ENCODE measurements at places on chromosomes 3 and 15.

GRCh38 chr3:132088291-132088690 lies 53.5 kb upstream of the CPNE4 start:
- DNase-seq = no peak

GRCh38 chr3:46708401-46709156 lies 7.4 kb downstream of the TMIE start:
- DNase-seq = no peak

- no peak for DNase-seq
Measured at GRCh38 chr3:14366915-14367823, 35.2 kb upstream of the SLC6A6 start.

DNA sequence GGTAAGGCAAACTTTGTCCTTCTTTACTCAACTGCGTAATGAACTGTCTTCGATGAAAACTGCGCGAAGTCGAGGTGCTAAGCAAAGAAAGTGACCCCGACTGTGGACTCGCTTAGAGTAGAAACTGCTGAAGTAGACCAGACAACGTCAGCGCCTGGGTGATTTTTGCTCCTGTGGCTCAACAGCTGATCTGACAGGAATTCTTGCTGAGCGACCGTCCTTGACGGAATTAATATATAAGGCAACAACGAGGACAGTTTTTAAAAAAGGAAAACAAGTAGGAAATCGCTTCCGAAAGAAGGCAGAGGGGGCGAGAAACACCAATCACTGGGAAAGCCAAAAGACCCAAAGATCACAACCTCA lies 541 bp downstream of the RPS27L start:
- DNase-seq = no peak

DNA sequence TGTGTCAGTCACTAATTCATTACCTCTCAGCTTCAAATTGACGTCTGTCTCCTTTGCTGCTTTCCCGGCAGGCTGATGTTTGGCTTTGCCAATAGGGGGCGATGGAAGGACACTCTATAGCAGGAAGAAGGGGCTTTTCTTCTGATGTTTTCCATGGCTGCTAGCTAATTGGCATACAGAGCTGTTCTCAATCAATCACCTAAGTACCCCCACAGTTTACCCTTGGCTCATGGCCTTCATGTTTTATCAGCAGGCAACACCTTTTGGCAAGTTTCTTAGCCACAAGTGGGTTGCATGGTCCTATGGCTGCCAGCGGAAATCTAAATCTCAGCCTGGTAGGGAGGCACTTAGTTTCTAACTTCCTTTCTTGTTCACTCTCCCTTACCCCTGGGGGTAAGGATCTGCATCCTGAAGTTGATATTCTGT lies 45.0 kb downstream of the ESYT3 start:
- DNase-seq = peak; percentile 76

DNA sequence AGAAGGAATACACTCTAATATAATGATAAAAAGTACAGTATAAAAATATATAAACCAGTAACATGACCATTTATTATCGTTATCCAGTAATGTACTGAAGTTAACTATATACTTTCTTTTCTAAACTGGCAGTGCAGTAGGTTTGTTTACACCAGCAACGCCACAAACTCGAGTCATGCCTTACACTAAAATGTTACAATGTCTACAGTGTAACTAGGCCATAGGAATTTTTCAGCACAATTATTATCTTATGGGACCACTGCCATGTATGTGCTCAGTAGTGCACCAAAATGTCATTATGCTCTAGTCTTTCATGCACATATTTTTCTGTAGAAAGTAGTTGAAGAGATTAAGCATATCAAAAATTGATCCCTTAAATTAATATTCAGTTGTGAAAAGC lies 609.8 kb upstream of the BCHE start:
- DNase-seq = no peak

DNA sequence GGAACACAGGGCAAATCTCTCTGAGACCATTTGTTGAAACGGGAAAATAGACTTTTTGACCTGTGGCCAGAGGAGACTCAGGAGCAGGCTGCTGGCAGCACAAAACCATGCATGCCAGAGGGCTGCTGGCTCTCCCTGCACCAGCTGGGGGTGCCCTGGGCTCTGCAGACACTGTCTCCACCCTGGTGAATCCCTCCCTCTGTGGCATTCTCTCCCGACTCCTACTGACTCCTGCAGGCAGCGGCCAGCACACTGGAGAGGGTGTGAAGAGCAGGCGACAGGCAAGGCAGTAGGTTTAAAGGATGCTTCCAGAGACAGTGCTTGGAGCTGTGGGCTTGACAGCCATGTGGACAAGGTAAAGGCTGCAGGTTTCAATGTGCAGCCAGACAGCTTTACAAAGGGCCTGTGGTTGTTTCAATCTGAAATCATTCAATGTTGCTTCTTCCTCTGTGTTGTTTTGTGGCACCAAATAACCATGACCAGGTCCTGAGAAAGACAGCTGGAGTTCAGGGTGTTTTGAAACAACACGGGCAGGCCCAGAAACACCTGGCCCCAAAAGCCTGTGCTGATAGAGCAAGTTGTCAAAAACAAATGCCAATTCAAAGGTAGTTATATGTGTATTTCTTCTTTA lies 431.0 kb upstream of the ATP10A start:
- DNase-seq = no peak

GRCh38 chr3:127820826-127821313 lies 1.4 kb downstream of the MGLL start:
- no peak for DNase-seq

DNA sequence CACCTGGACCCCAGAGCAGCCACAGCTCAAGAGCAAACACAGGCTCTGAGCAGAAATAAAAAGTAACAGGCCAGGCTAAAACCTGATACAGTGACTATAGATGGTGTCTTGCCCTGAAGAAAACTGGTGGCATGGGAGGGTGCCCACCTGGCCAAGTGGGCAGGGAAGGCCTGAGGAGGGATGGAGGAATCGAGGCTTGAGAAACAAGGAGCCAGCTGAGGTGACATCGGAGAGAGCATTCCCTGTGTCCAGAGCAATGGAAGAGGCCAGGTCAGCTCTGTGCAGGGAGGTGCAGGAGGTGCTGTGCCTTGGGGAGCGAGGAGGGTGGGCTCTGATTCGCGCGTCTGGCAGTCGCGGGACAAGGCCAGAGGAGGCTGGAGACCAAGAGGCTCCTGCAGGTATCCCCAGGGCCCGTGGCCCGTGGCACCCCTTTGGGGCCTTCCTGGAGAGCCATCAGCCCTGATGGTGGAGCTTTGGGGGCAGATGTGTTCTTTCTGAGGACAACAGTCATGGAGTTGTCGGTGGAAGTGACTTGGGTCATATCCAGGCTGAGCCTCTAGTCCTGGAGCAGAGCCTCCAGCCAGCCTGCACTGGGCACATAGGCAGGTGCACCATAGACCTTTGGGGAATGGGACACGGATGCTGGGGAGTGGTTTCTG lies 56.1 kb downstream of the PLXNA1 start:
- no peak for DNase-seq

DNA sequence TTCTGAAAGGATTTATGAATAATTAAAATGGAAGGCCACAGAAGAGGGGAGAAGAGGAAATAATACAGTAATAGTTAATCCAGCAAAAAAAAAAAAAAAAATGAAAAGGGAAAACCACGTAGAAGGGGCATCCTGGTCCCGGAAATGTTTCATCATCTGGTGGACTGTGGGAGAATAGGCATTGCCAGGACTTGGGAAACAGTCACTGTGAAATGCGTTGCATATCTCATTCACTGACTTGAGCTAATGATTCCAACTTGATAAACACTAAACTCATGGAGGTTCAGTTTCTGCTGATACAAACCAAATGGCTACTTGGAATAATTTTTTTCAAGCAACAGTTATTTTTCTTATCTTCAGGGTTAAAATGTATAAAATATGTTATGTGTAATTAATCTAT lies 3.2 kb downstream of the XCR1 start:
- no peak for DNase-seq

DNA sequence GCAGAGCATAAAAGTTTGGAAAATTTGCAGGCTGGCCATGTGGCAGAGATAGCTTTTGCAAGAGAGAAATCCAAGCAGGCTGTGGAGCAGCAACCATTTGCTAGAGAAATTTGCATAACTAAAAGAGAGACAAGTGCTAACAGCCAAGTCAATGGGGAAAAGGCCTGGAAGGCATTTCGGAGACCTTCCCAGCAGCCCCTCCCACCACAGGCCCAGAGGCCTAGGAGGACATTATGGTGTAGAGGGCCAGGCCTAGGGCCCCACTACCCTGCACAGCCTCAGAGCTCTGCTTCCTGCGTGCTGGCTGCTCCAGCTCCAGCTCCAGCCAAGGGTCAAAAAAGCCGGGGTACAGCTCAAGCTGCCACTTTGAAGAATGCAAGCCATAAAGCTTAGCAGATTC lies 82.7 kb downstream of the MYO5A start:
- DNase-seq = no peak

GRCh38 chr3:102200560-102200959 lies 234.3 kb upstream of the ZPLD1 start:
- DNase-seq = no peak

DNA sequence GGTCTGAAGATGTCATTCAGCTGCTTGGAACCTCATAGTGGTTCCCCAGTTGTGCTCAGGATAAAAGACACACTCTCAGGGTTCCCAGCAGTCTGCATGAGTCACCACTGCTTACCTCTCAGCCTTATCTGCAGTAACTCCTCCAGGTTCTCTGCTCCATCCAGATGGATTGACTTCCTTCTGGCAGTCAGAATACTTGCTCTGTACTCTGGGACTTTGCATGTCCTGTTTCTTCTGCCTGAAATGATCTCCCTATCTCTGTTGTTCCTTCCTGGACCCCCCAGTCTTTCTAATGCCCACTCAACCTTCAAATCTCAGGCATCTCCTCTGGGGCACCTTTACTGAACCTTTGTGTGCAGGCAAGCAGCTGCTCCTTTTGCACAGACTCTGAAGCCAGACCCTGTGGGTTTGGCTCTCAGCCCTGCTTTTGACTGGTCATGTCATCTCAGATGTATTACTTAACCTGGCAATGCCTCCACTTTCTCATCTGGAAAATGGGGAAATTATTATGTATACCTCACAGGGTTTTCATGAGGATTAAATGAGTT lies 38.4 kb downstream of the ITPR1 start:
- peak; percentile 62 for DNase-seq

DNA sequence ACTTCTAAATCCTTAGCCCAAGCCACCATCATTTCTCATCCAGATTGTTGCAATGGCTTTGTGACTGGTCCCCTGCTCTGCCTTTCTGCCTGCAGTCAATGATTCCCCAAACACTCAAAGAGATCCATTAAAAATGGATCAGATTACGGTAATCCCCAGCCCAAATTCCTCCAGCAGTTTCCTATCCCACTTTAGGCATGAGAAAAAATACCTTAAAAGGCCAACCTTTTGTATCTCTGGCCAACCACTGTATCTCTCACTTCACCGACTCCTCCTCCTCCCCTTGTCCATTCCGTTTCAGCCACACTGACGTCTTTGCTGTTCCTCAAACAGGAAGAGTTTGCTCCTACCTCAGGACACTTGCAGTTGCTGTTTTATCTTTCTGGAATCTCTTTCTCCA lies 20.9 kb upstream of the IL1RAP start:
- no peak for DNase-seq

GRCh38 chr3:98962189-98962930 lies 60.9 kb upstream of the DCBLD2 start:
- DNase-seq = no peak

DNA sequence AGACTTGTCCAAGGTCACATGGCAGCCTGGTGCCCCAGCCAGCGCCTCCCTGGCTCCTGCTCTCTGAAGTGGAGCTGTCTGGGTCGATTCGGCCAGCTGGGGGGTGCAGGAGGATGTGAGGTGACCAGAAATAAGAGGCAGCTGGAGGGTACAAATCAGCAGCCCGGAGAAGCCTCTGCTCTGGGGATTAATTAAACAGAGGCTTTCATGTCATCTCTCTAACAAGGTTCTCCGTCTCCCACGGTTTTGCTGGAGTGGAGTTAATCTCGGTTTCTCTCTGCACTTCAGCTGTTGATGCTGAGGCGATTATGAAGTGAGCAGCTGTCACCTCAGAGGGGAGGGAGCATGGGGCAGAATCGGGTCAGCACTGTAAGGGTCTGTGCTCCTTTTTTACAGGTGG lies 236.8 kb downstream of the TLE3 start:
- DNase-seq = no peak

- DNase-seq = no peak
Measured at GRCh38 chr3:123138839-123139444, 62.8 kb upstream of the SEC22A start.

- no peak for DNase-seq
Measured at GRCh38 chr3:11928381-11928780, 75.8 kb upstream of the SYN2 start.

DNA sequence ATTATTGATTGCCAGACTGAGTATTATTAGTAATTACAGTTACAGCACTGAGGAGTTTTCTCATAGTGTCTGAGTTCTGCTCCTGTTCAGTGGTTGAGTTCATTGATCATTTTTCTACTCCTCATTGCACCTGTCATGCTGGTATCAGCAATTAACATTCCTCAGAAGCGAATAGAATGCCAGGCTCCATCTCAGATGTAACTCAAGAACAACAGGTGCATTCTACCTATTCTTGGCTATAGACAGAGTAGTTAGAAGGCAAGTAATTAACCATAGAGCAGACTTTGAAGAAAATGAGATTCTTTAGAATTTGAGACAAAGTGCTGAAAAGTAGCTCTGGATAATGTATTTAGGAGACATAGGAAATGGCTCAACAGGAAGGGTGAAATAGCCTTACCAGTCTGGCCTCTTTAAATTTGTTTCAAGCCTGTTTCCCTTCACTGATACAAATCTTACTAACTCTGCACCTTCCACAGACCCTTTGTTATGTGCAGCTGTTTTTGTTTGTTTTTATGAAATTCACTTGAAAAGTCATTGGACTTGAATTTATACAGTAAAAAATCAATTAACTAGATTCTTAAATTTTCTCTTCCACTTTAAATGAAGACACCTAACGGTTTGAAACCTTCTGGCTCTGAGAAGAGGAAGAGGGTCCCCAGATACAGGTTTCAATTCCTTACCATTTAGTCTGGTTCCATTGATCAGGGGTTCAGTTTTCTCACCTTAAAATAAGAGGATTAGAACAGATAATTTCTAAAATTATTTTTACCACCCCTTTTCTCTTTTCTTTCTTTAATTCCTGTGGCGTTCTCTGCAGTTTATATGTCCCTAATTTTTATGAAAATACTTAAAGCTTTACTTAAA lies 109.6 kb downstream of the FNDC3B start:
- DNase-seq = no peak

- peak; percentile 97 for DNase-seq
Measured at GRCh38 chr3:108099679-108100428, 9.0 kb upstream of the CD47 start.

DNA sequence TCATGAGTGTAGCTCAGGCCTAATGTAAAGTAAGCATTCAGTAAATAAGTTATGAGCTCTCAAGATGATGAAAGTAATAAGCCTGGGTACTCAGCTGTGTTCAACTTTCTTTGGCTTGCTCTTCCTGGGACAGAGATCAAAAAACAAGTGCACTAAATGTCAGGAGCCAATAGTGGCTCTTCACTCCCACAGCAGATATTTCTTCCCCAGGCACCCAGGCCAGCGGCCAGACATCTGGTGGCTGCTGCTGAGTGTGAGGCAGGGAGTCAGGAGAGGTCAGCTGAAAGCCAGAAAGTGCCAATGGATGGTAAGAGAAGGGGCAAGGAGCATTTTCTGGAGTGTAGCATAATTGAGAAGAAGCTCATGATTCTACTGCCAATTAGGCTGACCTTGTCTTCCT lies 18.2 kb upstream of the ITGA11 start:
- no peak for DNase-seq

- DNase-seq = no peak
Measured at GRCh38 chr3:46959161-46959511, 17.4 kb downstream of the CCDC12 start.
